ENCODE measurements at places on chromosomes 1 and 21. TPM values are rescaled to one million over a fixed set of nuclear protein-coding genes. Genes with fewer than 3 reads are reported as not detected.

Gene LCE1F
- total RNA-seq: not detected

Gene RGS16
- total RNA-seq: 5.8 TPM

Gene TFB2M
- 10.5 TPM for total RNA-seq

- DNase-seq: no peak
These were observed 11.7 kb downstream of the LAMC2 start for GRCh38 chr1:183197762-183198161.

GRCh38 chr1:238404921-238405320, 514.2 kb upstream of the ZP4 start:
- no peak for DNase-seq

- no peak for DNase-seq
These were observed 17.0 kb upstream of the ALG14 start for GRCh38 chr1:95089650-95090287.

GRCh38 chr1:159054427-159054826, 22.1 kb downstream of the AIM2 start:
- DNase-seq: no peak

- DNase-seq: no peak
These were observed 370.5 kb upstream of the VAMP3 start for GRCh38 chr1:7400566-7400965.

- no peak for DNase-seq
These were observed 17.0 kb downstream of the SLC25A24 start for GRCh38 chr1:108182959-108183700.
